RPMI7951 (cell line): ENCODE measurements at places on chromosomes 5 and 9.

GRCh38 chr5:112983363-112983762 is 6.8 kb downstream of the DCP2 start:
- DNase-seq, result no peak

- no peak for DNase-seq
These were observed 6.6 kb upstream of the N4BP3 start for GRCh38 chr5:178106556-178107239.

- no peak for DNase-seq
These were observed 510.0 kb upstream of the GRAMD2B start for GRCh38 chr5:125913200-125913599.

DNA sequence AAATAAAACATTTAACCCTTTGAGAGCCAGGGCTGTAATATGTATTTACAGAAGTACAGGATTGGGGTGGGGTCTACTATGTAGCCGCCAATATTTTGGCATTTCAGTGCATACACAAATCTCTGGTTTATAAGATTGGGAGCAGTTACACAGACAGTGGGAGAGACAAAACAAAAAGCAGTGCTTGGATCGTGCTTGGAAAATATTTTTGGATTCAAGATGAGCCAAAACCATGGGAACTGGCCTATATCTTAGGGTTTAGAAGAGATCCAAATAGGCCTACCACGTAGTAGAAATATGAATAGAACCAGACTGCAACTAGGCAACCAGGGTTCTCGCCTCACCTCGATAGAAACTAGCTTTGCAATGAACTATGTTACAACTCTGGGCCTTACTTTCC is 169.6 kb downstream of the SLC12A2 start:
- DNase-seq, result no peak

DNA sequence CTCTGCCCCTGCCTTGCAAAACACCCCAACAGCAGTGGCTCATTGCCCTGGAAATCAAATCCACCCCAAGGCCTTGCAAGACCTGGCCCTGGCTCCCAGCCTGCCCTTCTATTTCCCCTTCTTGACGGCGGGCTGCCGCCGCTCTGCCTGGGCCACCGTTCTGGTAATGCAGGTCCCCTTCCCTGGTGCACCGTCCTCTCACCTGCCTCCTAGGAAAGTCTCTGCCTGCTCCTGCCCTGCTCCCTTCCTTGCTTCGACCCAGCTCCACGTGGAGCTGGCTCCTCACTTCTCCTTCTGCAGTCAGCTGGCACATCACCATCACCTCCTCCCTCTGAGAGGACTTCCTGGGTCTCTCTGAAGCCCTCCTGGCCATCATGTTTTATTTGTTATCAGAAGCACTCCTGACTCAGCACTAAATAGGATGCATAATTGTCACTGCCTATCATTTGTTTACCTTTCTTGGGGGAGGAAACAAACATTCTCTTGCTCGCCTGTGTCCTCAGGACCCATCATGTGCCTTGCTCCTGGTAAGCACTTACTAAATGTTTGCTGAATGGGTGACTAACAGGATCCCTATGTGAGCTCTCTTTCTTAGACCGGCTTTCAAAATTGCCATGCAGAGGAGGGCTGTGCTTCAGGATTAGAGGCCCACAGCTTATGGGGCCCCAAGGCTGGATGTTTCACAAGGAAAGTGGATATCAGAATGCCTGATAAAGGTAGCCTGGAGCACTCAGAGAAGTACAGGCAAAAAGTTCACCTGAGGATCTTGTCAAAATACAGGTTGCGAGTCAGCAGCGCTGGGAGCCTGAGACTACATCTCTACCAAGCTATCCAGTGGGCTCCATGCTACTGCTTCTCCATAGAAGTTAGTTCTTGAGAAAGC is 19.6 kb upstream of the C5orf47 start:
- DNase-seq, result no peak

DNA sequence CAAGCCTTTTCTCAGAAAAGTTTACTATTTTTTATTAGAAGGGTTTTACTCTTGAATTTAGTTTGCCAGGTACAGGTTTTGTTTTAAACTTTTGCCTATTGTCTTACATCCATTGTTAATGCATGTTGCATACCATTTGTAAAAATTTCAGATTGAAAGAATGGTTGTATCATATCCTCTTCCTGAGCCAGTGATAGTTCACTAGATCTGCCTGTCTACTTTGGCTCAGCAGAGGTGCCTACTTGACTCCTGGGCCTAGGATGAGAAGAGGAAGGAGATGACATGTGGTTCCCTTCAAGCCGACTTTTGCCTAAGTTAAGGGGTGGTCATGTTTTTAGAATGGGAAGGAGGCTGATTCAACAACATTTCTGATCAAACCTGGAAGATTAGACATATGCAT is 232.9 kb downstream of the TRPM3 start:
- DNase-seq, result no peak

- no peak for DNase-seq
These were observed 30.6 kb upstream of the PPP1R2B start for GRCh38 chr5:156819537-156819936.

DNA sequence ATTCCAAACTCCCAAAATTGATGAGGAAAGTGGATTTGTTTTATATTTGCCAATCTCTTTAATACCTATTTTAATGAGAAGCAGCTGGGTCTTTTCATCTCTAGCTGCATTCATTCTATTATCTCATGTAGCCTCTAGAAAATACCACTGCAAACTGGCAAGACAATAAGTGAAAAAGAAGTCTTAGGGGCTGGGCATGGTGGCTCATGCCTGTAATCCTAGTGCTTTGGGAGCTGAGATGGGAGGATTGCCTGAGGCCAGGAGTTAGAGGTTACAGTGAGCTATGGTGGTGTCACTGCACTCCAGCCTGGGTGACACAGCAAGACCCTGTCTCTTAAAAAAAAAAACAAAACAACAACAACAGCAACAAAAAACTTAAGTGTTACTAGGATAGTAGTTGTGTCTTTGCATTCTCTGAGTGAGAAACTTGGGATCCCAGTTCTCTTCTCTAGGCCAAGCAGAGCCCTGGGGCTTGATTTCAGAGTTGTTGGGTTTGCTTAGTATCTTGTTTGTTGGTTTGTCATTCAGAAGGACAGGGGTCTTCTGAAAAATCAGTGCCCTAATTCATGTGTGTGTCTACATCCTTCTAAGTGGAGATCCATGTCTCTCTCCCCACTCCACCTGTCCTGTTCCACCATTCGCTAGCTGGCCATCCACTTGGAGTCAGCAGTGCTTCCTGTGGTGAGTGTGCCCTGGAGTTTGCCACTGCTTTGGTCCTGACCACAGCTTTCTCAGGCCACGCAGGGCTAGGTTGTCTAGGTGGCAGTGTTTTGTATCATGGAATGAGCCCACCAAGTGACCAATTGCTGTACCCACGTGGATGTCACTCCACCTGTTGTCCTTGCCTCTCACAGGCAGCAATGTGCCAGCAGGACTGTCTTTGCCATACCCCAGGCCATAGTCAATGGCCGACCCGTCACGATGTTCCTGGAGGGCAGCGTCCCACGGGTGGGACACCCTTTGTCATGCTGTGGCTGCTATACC is 19.5 kb downstream of the MARCHF6 start:
- no peak for DNase-seq

DNA sequence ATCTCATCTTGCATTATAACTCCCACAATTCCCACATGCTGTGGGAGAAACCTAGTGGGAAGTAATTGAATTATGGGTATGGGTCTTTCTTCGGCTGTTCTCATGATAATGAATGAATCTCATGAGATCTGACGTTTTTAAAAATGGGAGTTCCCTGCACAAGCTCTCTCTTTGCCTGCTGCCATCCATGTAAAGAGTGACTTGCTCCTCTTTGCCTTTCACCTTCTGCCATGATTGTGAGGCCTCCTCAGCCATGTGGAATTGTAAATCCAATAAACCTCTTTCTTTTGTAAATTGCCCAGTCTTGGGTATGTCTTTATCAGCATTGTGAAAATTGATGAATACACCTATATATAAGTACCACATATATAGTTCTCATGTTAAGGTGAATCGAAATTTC is 961.7 kb upstream of the COX7C start:
- no peak for DNase-seq

- peak; percentile 64 for DNase-seq
These were observed 6.6 kb downstream of the FIBCD1 start for GRCh38 chr9:130932255-130933079.

DNA sequence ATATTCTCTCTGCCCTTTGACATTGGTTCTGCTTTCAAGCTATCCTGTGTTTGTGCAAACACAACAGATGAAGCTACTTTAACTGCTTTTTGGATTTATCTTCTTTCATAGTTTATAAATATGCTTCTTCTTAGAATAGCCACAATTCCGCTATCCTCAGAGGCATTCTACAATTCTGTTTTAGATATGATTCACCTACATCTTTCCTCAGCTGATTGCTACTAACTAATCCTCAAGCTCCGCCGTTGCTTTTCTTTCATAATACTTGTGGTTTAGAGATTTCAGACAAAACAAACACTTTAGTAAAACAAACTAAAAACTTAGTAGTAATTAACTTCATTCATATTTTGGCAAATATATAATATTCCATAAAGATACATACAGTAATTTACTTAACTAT is 52.5 kb downstream of the ECPAS start:
- DNase-seq, result no peak
